Foreskin keratinocyte (primary cell): ENCODE measurements at places on chromosomes 1 and 21. TPM values are rescaled to one million over a fixed set of nuclear protein-coding genes. Genes with fewer than 3 reads are reported as not detected.

The CDC7 gene
- total RNA-seq: 11.7 and 12.7 TPM in 2 replicates

The HCRTR1 gene
- total RNA-seq: not detected in 2 replicates

The ASPM gene
- total RNA-seq: 32.6 and 39.2 TPM in 2 replicates

The NR5A2 gene
- 0.04 TPM in 1 of 2 replicates, not detected in the other for total RNA-seq

The CACNA1E gene
- total RNA-seq: not detected in 2 replicates

The ACOT11 gene
- total RNA-seq: 2.7 and 3.0 TPM in 2 replicates

The GPR89B gene
- 12.7 and 13.9 TPM in 2 replicates for total RNA-seq

The PLA2G2F gene
- 0.04 and 0.07 TPM in 2 replicates for total RNA-seq

The SRM gene
- 153 and 166 TPM in 2 replicates for total RNA-seq
